ENCODE measurements at places on chromosomes 5 and 9.
A peak's percentile ranks its signal among the peaks of the same experiment; 100 is the strongest.

DNA sequence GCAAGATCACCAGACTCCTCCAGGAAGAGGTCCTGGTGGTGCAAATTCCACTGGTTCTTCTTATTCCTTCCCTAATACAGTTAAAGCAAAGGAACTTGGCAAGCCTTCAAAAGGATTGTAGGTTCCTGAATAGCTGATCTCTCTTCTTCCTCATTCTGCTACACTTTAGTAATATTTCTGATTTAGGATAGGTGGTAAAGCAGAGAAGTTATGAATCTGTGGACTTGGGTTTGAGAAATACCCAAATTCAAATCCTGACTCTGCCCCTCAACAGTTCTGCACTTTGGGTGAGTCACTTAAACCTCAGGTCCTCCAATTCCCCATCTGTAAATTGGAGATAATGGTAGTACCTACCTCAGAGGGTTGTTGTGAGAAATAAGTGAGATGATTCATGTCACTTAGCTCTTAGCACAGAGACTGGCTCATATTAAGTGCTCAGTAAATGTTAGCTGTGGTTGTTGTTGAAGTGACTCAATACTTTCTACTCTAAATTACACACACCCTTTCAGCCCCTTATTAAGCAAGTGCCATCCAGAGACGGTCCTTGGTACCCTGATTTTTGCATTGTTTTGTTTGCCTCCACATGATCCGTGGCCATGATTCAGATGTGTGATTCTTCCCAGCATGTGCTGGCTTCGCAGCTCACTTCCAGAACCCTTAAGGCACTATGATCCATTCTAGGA, 5.2 kb downstream of the SH3RF2 start:
- DNase-seq = no peak

GRCh38 chr5:126531543-126532120, 63.4 kb downstream of the ALDH7A1 start:
- no peak for DNase-seq

DNA sequence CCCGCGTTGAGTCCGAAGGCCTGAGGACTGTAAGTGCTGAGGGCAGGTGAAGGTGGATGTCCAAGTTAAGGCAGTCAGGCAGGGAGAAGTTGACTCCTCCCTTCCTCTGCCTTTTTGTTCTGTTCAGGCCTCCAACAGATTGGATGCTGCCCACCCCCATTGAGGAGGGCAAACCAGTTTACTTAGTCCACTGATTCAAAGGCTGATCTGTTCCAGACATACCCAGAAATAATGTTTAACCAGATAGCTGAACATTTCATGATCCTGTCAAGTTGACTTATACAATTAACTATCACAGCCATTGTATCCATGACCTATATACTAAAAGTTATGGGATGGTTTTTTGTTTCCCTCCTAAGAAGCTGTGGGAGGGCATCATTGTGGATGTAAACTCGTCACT, 8.3 kb upstream of the TEX48 start:
- DNase-seq = no peak

- peak; percentile 30 for DNase-seq
Measured at GRCh38 chr5:116575326-116576052, 866 bp upstream of the SEMA6A start.

- DNase-seq = no peak
Measured at GRCh38 chr5:14187660-14188059, 44.5 kb downstream of the TRIO start.

GRCh38 chr9:96135753-96136290, 166.2 kb downstream of the HSD17B3 start:
- no peak for DNase-seq

GRCh38 chr5:78566747-78567425, 81.7 kb downstream of the LHFPL2 start:
- DNase-seq = no peak

DNA sequence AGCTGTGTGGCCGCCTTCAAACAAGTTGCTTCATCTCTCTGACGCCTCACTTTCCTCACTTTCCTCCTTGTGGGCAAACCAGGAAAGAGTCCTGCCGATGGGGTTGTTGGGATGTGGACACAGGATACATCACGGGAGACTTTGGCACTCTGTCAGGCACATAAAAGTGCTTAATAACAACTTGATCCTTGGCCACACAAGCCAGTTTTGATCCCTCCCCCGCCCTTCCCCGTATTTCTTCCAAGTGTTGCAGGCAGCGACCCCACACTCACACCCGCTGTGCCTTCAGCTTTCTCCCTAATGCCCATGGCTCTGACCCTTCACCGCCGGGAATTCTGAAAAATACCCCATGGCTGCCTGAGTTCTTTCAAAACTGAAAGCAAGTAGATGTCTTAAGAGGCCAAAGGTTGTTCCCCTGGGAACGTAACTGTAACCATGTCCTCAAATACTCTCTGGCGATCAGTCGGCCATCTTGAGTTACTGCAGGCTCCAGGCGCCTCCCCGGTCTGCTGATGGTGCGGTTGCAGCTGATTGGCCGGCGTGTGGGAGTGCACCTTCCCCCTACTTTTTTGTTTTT, 59.8 kb downstream of the ARHGEF37 start:
- DNase-seq = no peak

GRCh38 chr5:119343766-119344165, 12.1 kb upstream of the TNFAIP8 start:
- DNase-seq = no peak

- no peak for DNase-seq
Measured at GRCh38 chr5:168601972-168602371, 22.8 kb upstream of the PANK3 start.

DNA sequence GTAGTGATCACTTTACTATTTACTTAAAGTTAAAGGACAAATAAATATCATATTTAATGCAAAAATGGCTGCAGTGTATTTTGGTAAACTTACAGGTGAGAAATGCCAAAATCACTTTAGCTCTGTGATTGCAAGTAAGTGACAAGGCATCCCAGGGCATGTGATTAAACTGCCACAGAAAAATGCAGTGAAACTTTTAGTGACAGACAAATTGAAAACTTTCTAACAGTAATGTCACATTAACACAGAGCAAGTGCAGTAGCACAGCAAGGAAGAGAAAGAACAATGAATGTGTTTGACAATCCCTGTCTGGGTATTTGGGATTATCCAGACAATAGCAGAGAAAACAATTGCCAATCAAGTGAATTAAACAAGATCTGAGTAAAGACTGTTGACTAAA, 606.8 kb downstream of the SLCO4C1 start:
- no peak for DNase-seq

DNA sequence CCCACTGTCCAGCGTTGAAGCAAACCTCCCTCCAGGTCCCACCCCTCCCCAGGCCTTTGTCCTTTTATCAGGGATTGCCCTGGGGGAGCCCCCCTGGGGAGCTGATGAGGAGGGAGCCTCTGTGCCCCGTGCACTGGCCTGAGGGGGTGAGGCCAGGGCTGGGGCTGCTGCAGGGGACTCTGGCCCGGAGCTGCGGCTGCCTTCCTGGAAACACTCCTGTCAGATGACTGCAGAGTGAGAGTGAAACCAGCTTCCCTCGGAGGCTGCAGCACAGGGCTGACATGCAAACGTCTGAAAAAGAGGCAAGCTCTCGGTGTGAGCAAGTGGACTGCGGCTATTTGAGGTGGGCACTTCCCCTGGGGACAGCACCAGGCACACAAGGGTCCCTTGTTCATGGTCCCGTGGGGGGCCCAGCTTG, 4.6 kb upstream of the TRAF2 start:
- DNase-seq = no peak

- no peak for DNase-seq
Measured at GRCh38 chr5:132305420-132305819, 11.2 kb downstream of the SLC22A4 start.

DNA sequence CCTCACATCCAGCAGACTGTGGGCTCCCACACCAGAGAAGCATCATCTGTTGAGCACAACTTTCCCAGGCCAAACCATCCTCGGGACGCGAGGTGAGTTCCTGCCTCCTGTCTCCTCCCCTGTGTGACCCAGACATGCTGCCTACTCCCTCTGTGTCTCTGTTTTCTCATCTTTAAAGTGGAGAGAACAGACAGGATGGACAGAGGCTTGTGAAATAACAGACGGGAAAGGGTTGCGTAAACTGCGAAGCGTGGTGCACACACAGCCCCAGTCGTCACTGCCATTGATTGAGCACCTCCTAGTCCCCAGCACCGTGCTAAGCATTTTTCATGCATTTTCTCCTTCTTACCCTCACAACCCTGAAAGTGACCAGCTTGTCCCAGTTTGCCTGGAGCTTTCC, 52.1 kb upstream of the LMX1B start:
- no peak for DNase-seq

DNA sequence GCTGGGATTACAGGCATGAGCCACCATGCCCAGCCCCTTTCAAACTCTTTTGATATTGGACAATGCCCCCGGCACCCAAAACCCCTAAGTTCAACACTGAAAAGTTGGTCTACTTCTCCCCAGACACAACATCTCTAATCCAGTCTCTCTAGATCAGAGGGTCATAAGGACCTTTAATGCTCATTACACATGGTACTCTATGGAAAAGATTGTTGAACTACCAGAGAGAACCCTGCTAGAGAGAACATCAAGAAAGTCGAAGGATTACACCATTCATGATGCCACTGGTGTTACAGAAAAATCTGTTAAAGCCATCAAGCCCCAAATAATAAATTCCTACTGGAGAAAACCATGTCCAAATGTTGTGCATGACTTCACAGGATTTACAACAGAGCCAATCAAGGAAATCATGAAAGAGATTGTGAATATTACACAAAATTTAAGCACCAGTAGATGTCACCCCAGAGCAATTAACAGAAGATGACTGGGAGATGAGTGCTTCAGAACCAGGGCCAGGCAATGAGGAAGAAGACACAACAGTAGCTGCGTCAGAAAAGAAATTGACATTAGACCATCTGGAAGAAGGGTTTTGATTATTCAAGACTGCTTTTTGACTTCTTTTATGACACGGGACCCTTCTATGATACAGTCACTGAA, 28.3 kb upstream of the NIPAL4 start:
- peak; percentile 20 for DNase-seq

DNA sequence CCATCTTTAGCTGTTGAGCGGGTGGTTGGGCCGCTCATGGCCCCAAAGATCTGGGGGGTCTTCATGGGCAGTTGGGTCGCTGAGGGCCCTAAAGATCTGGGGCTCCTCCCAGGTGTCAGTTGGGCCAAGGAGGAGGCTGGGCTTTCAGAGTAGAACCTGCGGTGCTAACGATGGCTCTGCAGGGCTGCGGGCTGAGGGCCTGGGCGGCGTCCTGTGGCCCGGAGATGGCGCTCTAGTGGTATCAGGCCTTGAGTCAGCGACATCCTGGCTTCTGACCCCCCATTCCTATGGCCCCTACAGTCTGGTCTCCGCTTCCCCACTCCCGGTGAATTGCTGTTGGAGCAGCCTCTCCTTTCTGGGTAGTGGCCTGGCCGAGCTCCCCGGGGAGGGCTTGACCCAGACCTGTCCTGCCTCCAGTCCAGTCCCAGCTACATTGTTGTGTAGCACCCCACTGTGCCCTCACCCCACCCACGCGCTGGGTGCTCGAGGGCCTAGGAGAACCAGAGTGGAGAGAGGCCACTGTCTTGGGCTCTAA, 640 bp downstream of the C5orf58 start:
- no peak for DNase-seq

- no peak for DNase-seq
Measured at GRCh38 chr9:84323858-84324257, 16.7 kb downstream of the SLC28A3 start.

DNA sequence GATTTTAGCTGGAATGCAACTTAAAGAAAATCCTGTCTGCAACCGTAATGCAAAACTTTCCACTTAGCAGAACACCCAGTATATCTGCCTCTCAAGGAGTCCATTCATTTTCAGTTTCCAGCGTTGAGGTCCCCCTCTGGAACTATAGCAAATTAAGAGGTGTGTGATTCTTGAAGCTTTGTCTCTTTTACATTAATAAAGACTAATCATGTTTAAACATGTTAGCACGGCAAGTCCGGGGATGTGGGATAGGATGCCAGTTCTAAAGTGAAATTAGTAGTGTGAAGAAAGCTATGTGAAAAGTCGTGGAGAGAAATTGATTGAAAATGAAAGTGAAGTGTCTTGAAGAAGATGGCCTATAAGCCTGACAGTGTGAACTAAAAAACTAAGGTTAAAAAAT, 429.1 kb downstream of the NR2F1-AS1 start:
- no peak for DNase-seq

DNA sequence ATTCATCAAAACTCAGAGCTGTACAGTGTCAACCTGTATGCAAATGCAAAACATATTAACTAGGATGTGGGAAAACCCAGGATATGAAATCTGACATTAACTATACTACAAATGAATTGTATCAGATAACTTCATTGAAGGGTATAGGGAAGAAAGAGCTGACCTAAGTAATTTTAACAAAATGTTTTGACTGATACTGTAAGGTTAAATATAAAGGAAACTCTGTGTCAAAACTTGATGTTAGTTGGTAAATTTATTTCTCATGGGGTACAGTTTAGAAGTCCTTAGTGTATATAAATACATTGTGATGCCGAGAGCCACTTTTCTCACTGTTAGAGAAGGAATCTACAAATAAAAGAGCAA, 78.1 kb upstream of the VCAN start:
- no peak for DNase-seq

- no peak for DNase-seq
Measured at GRCh38 chr9:2816476-2817141, 27.3 kb downstream of the PUM3 start.

DNA sequence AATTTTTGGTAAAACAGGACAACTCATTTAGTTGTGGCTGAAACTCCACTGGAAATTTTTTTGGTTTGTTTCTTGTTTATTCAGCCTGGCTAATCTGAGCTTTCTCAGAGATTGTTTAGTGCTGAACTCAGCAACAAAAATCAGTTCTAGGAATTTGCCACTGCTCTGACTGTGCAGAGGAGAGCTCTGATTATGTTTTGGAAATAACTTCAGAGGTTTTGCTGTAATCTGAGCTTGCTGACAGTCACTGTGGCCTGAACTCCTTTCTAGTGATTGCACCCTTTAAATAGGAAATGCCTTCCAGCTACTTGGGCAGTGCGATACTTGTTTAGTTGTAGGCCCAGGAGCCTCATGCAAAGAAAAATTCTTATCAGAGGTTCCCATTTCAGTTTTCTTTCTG, 60.2 kb downstream of the OSTF1 start:
- no peak for DNase-seq

DNA sequence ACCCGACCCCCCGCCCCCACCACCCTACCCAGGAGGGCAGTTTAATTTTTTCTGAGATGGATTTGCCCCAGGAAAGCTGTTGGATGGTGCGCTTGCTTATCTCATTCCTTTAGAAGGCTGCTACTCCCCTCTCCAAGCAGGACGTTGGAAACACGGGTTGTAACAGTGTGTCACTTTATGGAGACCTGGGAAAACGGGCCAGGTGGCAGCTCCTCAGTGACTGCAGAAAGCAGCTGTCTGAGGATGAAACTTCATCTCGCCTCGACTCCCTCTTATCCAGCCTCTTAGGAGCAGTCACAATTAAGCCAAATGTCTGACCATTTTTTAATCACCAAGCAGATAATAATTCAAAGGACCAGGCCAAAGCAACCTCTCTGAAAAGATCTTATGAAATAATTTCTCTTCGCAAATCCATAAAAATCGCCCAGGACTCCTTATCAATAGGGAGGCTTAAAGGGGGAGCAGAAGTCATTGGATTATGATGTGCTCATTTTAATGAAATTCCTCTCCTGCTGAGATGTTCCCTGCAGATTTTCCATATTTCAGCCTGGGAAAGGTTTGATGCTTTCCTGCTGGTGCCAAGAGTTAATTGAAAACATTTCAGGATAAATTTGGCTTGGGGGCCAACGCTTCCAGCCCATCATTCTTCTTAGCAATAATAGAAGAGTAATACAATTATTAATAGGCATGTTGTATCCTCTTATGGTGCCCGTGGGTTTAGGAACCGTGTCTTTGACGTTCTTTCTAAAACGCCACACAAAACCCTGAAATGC, 26.0 kb downstream of the GAS1 start:
- no peak for DNase-seq
